Lung (tissue), 17 donors: ENCODE measurements at places on chromosomes 2 and 18.
A peak's percentile ranks its signal among the peaks of the same experiment; 100 is the strongest.

- H3K27me3 ChIP-seq = no peaks in the 10 kb centered on the region
- H3K4me3 ChIP-seq = no peak overlapping the region
- DNase-seq = no peak
- no peaks in the 10 kb centered on the region for H3K36me3 ChIP-seq
- H3K27ac ChIP-seq = no peak overlapping the region
- no peaks in the 10 kb centered on the region for H3K4me1 ChIP-seq
Observed at GRCh38 chr18:76507830-76508385, 12.9 kb upstream of the ZNF516 start.

DNA sequence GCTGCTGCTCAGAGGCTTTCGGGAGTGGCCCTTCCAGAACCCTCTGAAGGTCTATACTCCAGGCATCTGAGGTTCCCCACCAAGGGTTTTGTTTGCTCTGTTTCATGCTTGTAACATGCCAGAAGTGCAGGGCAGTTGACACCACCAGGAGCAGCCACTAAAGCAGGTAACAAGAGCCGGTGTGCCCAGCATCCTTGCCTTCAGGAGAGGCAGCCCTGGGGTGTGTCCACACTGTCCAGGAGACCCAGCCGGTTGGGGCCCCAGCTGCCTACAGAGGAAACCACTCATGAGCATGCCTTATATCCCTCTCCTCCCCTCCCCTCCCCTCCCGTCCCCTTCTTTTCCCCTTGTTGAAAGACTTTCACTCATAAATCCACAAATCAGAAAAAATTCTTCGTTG is 93.1 kb downstream of the CD8B2 start:
- H3K27me3 ChIP-seq = peaks cover 3% of the 10 kb centered on the region
- DNase-seq = no peak
- no peaks in the 10 kb centered on the region for H3K36me3 ChIP-seq

DNA sequence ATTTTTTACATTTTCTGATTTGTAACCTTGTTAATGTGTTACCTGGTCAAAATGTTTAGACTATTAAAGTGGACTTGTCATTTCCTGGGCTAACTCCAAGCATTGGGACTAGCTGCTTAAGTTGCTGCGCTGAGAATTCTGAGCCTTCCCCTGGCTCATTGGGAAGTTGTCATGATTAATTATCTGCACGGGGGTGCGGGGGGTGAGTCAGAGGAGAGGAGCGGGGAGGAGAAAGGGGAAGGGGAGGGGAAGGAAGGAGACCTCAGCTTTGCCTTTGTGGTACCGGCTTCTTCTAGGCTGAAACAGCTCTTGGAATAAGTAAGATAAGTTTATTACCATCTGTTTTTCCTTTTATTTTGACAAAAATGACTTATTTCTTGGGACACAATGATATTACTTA is 52.9 kb upstream of the APCDD1 start:
- H3K36me3 ChIP-seq = no peaks in the 10 kb centered on the region
- DNase-seq = peak; percentile 53
- H3K27ac ChIP-seq = no peak overlapping the region
- H3K4me3 ChIP-seq = no peak overlapping the region
- H3K27me3 ChIP-seq = no peaks in the 10 kb centered on the region

GRCh38 chr18:44759925-44760342 is 79.2 kb downstream of the SETBP1 start:
- no peak for DNase-seq
- H3K4me1 ChIP-seq = peaks cover 1% of the 10 kb centered on the region
- H3K27ac ChIP-seq = no peak overlapping the region
- no peaks in the 10 kb centered on the region for H3K36me3 ChIP-seq
- no peak overlapping the region for H3K4me3 ChIP-seq

DNA sequence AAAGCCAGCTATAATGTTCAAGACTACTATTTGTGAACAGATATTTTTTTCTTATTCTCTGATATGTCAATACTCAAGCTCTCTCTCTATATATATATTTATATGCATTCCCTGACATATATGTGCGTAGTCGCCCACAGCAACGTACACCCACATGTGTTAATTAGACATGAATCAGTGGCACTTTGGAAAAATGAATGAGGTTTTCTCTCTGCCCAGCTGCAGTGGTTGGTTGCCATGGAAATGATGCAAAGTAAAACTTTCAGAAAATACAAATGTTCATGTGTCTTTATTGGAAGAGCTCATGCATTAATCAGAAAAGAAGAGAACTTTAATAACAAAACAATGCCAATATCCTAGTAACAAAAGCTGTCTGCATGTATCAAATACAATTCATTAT is 34.7 kb downstream of the UNC80 start:
- no peak overlapping the region for H3K27ac ChIP-seq
- no peaks in the 10 kb centered on the region for H3K36me3 ChIP-seq
- no peak overlapping the region for H3K4me3 ChIP-seq

DNA sequence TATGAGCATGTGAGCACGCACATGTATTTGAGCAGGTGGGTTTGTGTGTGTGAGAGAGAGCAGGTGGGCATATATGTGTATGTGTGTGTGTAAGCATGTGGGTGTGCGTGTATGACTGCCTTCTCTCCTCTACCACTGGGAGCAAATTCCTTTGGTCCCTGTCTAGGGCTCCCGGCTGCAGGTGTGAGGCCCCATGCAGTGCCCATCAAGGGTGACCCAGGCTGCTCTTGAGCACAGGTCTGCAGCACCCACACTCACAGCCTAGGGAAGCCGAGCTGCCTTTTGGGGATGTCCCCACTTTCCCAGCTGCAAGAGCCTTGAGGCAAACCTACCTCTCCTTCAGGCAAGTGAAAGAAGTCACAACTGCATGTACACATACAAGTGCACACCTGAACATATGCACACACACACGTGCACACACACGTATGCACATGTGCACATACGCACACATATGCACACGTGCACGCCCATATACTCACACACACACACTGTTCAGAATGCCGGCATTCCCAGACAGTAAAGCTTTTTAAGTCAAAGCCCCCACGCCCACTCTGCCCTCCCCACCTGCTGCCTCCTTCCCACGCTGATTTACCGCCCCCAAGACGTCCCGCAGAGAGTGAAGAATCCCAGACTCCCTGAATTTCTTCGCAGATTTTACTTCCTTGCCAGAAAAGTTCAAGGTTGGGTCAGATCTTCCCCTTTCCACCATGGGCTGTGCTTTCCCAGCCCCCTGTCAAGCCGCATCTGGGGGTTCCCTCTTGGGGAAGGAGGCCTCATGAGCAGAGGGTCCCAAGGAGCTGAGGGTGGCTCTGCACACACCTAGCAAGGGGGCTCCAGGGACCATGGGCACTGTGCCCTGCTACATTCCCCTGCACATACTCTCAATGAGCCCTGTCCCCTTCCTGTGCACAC is 170.6 kb downstream of the TWIST2 start:
- no peaks in the 10 kb centered on the region for H3K36me3 ChIP-seq
- DNase-seq = peak; percentile 2
- no peak overlapping the region for H3K27ac ChIP-seq
- H3K4me1 ChIP-seq = no peaks in the 10 kb centered on the region

DNA sequence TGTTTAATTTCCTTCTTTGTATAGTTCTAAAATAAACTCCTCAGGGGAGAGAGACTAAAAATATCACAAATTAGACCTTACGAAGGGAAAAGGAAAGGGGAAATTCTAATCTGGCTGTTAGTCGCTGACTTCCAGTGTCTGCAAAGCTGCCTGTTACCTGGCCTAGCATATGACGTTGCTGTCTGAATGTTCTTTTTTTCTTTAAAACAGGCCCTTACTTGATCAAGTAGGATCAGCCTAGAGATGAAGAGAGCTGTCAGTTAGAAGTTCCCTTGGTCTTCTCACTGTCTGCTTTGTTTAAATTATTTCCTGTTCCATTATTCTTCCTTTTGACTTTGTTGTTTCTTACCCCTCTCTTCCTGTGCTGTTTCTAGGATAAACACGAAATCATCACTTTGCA is 11.2 kb downstream of the NCK2 start:
- H3K4me3 ChIP-seq = no peak overlapping the region
- no peak overlapping the region for H3K27ac ChIP-seq
- no peaks in the 10 kb centered on the region for H3K27me3 ChIP-seq

- no peaks in the 10 kb centered on the region for H3K27me3 ChIP-seq
- H3K4me1 ChIP-seq = no peaks in the 10 kb centered on the region
Observed at GRCh38 chr2:129237966-129238725, 741.3 kb upstream of the RAB6C start.
